Fibroblast of skin of scalp (primary cell): ENCODE measurements at places on chromosomes 12 and 14.

- no peak for DNase-seq
These were observed 37.0 kb upstream of the CHST11 start for GRCh38 chr12:104419717-104420116.

GRCh38 chr14:65832431-65833266 is 420.1 kb downstream of the FUT8 start:
- peak; percentile 45 for DNase-seq

DNA sequence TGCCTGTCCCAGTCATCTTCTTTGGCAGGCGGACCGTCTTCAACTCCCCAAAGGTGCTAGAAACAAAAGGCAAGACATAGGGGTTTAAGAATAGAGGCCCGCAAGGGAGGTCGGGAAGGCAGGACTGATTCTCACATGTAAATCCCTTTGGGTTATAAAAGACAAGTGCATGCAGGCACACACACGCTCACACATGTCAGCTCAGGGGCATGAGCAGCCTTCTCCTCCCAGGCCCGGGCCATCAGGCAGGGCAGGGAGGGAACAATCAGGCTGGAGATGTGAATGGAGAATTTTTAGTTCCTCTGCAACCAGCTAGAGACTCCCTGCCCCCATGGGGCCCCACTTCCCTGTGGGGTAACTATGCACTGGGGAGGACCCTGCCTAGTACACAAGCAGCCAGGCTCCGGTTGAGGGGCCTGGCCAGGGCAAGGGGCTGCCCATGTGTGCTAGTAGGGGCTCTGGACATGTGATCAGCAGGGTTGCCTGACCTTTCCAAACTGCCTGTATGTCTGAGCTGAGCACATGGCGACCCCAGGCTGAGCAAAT is 107.2 kb downstream of the RBM19 start:
- DNase-seq = no peak

DNA sequence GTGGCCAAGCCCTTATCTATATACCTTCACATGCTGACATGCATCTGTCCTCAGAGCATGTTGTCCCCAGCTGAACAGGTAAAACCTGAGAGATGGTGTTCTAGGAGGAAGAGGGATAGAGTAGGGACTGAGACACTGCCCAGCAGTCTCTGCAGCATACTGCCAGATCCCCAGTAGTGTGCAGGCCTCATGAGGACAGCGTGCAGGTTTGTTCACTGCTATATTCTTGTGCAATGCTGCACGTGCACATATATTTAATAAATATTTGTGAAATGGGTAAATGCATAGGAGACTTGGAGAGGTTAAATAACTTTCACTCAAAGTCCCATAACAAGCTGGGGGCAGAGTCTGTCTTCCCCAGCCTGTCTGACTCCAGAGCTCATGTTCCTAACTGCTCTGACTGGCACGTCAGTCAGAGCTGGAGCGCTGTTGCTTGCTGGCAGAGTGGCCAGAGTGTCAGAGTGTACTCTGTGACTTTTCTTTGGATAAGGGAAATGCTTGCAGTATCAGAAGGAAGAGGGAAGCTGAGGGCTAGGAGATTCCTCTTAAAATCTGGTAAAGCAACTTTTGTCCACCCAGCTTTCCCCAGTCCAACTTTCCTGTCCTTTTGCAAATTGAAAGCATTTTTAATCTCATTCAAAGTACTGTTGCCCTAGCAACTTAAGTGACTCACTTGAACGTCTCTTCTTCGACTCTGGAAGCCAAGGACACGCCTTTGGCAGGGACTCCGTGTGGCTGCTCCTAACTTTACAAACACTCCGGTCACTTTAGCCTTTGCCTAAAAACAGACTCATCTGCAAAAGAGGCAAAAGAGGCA is 14.9 kb upstream of the POLR3B start:
- DNase-seq = peak; percentile 71

- DNase-seq = peak; percentile 43
These were observed 752 bp downstream of the PRICKLE1 start for GRCh38 chr12:42588524-42589464.

- DNase-seq = no peak
These were observed 18.7 kb downstream of the ZFYVE21 start for GRCh38 chr14:103734081-103734888.

GRCh38 chr12:112196196-112196875 is 71.0 kb downstream of the TRAFD1 start:
- no peak for DNase-seq

GRCh38 chr12:61854902-61855301 is 405.3 kb upstream of the USP15 start:
- peak; percentile 2 for DNase-seq

- peak; percentile 13 for DNase-seq
These were observed 120.1 kb downstream of the MDGA2 start for GRCh38 chr14:47555333-47555732.

GRCh38 chr14:70785556-70785955 is 23.8 kb downstream of the MAP3K9 start:
- no peak for DNase-seq

GRCh38 chr14:45242706-45243105 is 10.3 kb downstream of the MIS18BP1 start:
- DNase-seq = no peak

DNA sequence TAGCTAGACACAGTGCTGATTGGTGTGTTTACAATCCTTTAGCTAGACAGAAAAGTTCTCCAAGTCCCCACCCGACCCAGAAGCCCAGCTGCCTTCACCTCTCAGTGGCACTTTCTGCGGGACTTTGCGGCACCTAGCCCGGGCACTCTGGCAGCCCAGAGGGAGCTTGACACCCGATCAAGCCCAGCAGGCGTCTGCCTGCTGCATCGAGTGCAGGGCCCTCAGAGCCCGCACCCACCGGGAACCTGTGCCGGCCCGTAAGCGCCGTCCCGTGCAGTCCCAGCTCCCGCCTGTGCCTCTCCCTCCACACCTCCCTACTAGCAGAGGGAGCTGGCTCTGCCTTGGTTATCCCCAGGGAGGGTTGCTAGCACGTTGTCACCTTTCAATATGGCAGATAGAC is 631.0 kb upstream of the STXBP6 start:
- no peak for DNase-seq

- peak; percentile 54 for DNase-seq
These were observed 15.6 kb downstream of the HIP1R start for GRCh38 chr12:122850695-122851350.

GRCh38 chr14:38291681-38292467 is 36.0 kb upstream of the CLEC14A start:
- peak; percentile 75 for DNase-seq

- no peak for DNase-seq
These were observed 7.7 kb downstream of the OXA1L start for GRCh38 chr14:22774011-22774706.

DNA sequence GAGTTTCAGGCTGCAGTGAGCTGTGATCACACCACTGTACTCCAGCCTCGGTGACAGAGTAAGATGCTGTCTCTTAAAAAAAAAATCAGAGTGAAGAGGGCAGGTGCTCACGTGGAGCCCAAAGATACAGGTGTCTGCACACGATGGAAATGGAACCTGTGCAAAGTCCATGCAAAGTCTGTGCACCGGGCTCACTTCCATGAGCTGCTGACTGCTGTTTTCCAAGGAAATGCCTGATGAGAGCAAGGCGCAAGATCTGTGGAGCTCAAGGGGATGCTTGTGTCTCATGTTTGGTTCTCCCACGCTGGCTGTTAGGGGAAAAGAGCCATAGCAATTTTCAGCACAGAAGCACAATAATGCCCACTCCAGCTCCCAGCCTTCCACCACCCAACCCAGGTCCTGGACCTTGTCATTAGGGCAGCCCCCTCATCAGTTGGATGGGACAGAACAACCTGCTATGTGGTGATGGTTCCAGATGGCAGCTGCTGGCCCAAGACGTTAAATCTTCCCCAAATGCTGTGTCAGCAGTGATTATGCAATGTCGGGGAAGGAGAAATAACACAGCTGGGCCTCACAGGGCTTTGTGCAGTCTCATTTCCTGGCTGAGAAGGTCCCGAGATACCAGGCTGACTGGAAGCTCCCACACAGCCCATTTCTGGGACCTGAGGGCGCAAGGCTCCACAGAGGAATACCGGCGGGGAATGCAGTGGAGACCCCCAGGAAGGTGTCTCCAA is 27.9 kb upstream of the DICER1 start:
- DNase-seq = peak; percentile 63

GRCh38 chr12:16310934-16311333 is 33.4 kb upstream of the SLC15A5 start:
- no peak for DNase-seq

GRCh38 chr12:38771871-38772270 is 133.5 kb downstream of the CPNE8 start:
- DNase-seq = no peak

DNA sequence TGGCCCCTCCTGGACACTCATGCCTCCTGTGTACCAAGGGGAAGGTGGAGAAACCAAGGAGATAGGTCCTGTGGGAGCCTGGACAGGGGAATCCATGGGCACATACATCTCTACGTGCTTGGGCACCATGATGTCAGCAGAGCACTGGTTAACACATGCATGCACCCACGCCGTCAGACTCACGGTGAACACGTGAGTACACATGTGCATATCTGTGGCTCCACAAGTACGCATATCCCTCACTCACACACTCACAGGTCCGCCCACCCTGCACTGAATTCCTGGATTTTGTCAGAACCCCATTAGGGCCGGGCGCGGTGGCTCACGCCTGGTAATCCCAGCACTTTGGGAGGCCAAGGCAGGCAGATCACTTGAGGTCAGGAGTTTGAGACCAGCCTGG is 29.1 kb upstream of the COX6A1 start:
- DNase-seq = no peak

DNA sequence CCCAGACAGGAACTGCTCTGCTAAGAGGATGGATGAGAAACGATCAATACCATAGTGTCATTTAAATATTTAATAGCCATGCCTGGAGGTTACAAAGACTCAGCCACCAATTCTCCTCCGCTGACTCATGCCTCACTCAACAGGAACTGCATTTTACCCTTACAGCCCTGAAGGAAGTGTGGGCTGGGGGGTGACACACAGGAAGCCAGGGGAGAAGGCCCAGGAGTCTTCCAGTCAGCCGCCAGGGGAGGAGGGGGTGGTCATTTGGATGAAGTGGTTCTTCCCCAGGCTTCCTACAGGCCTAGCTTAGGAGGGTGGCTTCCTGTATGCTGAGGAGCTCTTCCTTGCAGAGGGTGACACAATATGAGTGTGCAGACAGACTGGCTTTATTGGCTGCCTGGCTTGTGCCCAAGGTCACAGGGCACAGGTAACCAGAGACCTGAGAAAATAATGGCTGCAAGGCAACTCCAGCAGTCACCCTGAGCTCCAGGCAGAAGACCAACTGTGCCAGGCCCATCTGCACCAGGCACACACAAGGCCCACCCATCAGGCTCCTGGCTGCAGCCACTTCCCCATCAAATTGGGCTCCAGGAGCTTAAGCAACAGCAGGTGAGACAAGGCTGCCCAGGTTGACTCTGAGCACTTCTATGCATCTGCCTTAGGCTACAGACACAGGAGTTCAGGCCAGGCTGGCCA is 30.6 kb upstream of the RPLP0 start:
- peak; percentile 96 for DNase-seq

GRCh38 chr12:104351057-104351983 is 47.8 kb downstream of the EID3 start:
- DNase-seq = no peak

DNA sequence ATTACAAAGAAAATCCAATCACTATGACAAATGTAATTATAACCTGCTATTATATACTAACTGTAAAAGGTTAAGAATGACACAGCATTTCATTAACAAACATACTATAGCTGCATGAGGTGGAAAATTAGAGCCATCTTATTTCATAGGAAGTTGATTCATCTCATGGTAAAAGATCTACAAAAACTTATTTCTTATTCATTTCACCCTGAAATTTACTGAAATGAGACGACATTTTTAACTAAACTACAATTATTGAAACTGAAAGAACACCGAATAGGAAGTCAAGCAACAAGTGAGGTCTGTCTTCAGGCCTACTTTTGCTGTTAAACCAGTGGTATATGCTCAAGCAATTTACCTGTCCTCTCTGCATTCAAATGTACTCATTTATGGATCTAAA is 87.2 kb downstream of the CEP83 start:
- no peak for DNase-seq

- no peak for DNase-seq
These were observed 126.3 kb upstream of the EVL start for GRCh38 chr14:99938896-99939295.
